ENCODE measurements at places on chromosomes 5 and 9.
A peak's percentile ranks its signal among the peaks of the same experiment; 100 is the strongest.

DNA sequence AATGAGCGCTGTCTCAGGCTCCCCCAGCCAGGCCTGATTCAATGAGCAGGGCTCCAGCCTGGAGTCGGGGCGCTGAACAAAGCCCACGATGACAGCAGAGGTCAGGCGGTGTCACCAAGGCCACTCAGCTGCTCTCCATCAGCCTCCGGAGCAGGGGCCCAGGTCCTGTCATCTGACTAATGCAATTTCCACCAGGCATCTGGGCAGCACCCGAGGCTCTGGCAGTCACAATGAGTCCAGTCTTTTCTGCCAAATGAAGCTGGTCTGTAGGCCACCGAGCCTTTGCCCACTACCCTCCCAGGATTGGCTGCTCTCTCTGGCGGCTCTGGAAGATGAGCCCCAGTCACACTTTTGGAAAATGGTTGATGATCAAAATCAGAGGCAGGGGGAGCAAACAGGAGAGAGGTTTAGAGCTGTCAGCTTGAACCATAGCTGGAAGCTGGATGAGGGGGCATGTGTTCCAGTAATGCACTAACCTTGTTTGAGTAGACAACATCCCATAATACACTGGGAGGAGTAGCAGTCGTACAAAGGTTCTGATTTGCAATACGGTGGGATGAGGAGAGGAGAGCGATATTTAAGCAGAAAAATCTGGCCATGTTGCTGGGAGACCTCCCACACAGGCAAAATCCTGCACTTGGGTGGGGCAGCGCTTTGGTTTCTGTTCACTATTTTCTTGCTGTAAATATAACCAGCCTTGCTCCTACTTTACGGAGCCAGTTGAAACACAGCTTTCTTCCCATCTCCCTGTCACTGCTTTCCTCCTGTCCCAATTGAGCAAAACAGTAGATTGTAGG, 306.4 kb upstream of the PANK3 start:
- no peak for DNase-seq

DNA sequence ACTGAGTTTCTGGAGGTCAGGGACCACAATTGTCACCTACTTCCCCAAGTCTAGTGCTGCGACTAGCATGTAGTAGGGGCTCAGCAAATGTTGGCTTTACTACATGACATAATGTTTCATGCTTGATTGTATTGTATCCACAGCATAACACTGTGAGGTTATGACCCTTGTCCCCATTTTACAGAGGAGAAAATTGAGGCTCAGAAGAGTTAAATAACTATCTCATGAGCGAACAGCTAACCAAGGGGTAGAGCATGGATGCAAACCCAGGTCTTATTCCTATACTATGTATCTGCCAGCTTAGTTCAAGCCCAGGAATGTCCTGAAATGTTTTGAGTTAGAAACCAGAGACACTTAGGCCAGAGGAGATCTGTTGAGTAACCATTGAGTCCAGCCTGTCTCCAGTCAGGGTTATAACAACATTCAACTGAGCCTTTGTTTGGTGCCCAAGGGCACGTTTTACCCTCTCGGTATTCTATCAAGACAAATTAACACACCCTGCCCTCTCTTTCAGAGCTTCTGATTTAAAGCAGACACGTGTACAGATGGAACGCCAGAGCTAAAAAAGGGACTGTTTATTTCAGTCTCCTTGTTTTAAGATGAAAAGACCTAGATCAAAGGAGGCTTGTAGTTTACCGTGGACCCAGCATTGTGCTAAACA, 16.5 kb downstream of the ANGPTL2 start:
- DNase-seq = no peak

DNA sequence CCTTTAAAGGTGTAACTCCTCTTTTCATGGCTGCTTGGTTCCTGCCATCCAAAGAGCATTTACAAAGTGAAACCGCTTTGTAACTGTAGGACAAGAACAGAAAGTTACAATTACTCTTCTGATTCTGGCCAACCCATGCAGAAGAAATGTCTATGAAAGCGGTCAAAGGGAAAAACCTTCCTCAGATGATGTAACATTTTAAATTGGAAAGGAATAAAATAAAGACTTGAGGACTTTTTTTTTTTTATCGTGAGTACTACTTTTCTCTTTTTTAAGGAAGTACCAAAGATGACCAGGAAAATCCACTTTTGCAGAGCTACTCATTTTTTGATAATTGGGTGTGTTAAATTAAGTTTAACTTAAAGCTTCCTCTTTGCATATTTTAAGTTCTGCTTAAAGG, 13.0 kb upstream of the C9orf72 start:
- DNase-seq = no peak

GRCh38 chr9:107868186-107868585, 378.6 kb upstream of the KLF4 start:
- no peak for DNase-seq

- DNase-seq = no peak
These were observed 358.0 kb downstream of the ENC1 start for GRCh38 chr5:74282490-74282889.

- peak; percentile 90 for DNase-seq
These were observed 9.3 kb downstream of the PRR7 start for GRCh38 chr5:177455661-177456590.

GRCh38 chr9:100028201-100028784, 70.5 kb downstream of the ERP44 start:
- DNase-seq = peak; percentile 31

DNA sequence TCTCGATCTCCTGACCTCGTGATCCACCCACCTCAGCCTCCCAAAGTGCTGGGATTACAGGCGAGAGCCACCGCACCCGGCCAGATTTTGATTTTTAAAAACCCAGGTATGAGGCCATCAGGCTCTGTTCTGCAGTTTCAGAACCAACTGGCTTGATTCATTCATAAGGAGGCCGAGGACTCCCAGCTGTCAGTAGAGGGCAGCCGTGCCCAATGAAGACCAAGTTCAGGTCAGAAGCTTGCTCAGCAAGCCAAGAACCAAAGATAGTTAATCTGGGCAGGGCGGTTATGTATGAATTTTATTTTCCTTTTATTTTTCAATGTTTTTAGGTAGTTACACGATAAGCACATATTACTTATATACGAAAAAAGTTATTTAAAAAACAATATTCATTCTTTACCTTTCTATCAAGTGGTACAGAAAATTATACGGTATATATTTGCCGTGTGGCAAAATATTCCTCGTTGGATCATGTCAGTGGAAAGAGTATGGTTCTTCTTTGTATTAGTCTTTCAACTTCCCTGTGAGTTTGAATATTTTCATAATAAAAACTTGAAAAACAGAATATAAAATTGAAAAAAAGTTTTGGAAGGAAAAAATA, 18.0 kb downstream of the MGAT1 start:
- peak; percentile 52 for DNase-seq

- DNase-seq = no peak
These were observed 2.3 kb downstream of the SMIM33 start for GRCh38 chr5:139473105-139473504.

- DNase-seq = no peak
These were observed 20.8 kb downstream of the PHF2 start for GRCh38 chr9:93597142-93597706.

DNA sequence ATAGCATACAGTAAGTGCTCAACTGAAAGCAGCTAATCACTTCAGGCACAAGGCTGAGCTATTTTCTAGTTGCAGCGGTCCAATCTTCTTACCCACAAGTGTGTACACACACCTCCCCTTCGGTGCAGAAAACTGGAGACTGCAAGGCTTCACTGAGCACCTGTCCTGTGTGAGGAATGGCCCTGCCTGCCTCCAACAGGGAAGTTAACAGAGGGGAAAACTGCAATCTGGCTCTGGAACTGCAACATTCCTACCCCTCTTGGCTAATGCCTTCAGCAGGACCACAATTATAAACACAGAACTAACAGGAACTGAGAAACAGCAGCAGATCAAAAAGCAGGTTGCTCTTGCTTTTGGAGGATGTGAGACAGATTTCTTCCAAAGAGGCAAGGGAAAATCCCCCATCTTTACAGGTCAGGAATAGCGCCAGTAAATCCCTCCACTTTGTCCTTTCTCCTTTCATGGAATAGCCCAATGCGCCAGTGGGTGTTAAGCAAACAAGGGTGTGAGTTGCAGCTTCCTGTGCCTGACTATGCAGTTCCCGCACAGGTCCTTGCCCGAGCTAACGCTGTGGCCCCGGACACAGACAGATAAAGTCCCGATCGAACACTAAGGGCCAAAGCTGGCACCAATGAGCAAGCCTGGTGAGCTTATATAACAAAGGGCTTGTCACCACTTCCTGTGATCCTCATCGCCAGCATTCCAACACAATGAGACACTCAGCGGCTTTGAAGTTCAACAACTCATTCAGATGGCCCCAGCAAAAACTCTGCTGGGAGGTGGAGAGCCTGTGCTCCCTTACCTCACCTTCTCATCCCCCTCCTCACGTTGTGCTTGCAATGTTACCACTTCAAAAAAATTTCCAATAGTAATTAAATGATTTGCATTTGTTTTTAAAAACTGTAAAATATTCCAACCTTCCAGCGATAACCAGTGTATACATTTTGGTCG, 21.5 kb downstream of the SHB start:
- no peak for DNase-seq

DNA sequence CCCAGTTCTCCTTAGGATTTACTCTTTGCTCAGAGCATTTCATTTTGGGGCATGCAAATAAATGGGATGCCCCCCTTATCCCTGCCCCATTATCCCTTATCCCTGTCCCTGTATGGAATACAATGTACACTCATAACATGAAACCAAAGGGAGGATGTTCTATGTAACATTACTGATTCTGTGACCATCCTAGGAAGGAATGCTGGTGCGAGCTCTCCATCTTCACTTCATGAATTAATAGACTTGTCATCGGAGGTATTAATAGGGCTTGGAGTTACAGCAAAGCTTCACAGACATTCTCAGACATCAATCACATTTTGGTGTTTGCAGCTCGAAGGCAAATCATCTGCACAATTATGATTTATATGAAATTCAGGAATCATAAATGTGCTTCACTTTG, 20.4 kb upstream of the PIK3R1 start:
- no peak for DNase-seq

DNA sequence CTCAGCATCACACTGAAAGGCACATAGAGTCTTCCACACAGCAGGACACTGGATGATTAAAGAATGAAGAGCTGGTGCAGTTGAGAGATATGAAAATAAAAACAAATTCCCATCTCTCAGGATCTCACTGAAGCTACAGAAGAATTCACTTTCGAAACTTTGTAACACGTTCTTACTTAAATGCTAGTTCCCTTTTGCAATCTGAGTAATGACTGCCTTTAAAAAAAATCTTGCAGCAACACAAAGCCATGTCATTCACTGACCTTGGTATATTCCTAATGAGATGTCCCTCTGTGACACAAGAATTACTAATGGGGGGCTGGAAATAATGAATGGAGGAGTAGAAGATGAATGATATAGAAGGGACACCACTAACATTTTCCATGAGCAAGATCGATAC, 201.8 kb downstream of the GLIS3 start:
- no peak for DNase-seq

DNA sequence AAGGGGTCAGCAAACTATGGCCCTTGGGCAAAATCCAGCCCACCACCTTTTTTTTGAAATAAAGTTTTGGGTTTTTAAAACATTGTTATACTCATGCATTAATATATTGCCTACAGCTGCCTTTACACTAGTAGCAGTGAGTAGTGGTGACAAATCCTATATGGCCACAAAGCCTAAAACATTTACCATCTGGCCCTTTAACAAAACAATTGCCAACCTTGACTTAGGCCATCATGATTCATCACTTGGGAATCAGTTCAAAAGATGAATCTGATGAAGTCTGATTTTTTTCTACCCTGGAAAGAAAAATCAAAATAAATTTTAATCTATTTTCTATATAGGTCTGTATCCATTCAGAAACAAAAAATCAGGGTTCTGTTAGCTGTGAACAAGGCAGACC, 484.9 kb downstream of the BNC2 start:
- DNase-seq = no peak

GRCh38 chr9:133545494-133546286, 11.2 kb downstream of the ADAMTSL2 start:
- no peak for DNase-seq

DNA sequence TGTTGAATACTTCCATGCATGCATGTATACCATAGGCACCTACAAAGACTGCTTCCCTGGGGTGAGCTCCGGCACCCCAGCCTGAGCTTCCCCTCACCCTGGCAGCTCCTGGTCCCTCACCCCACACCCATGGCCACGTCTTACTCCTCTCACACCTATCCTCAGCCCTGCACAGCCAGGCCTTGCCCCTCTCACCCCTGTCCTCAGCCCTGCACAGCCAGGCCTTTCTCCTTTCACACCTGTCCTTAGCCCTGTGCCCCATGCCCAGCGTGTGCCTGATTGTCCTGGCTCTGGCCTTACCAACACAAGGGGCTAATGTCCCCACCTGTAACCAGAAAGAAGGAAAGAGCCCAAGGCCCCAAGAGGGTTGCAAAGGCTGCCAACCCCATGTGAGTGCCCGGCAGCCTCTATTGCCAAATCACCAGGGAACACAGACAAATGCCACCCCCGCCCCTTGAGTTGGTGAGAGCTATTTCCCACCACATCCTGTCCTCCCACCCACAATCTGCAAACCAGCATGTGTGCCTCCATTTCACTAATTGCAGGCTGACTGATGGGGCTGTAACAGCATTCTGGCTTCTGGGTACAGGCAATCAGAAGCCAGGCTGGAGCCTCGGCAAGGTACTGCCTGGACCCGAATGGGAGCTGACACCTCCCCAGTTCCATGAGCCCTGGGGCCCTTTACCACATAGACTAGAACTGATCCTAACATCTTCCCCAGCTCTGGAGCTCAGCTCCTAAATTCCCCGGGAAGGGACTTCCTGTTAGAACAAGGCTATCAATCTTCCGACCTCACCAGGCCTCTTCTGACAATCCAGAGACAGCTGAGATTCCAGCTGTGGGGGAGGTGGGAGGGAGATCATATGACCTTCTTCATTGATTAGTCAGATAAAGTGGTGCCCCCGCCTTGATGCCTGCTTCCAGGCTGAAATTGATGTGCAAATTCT, 78.2 kb downstream of the FAM114A2 start:
- DNase-seq = no peak

- no peak for DNase-seq
These were observed 4.4 kb upstream of the DIAPH1 start for GRCh38 chr5:141623186-141623585.

- no peak for DNase-seq
These were observed 43.5 kb upstream of the TNC start for GRCh38 chr9:115161446-115161845.

DNA sequence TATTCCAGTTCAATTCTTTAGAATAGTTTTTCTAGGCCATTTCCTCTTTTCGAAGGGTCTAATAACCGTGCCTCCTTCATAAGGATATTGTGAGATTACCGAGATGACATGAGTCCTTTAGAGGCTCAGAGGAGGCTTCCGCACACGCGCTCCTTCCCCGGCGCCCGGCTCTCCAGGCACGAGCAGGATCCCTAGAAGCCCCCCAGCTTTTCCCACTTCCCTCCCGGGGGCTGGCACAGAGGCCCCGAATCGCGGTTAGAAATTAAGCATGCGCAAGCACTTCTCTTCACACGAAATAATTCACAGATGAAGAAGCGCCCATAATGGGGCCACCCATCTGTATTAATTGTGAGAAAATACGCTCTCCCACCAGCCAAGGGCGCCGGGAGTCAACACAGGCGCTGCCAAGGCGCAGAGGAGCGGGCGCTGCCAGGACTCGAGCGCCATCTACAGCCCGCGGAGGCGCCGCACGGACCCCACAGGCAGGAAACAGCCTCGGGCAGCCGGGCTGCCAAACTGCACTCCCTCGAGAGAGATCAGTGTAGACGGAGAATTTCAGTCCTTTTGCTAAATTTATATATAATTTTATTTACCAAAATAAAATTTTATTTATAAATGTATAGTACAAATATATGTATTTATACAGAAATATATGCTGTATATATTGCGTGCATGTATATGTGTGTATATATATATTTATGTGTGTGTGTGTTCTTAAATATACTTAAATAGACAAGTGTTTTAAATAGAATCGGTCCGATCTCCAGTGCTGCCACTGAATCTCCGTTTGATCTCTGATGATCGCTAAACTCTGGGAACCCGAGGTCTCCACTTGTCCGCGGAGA, 258.1 kb upstream of the NFIL3 start:
- peak; percentile 12 for DNase-seq
